ENCODE measurements at places on chromosomes 1 and 21.
A peak's percentile ranks its signal among the peaks of the same experiment; 100 is the strongest.

- H3K27me3 ChIP-seq, result no peaks in the 10 kb centered on the region
- H3K27ac ChIP-seq, result no peak overlapping the region
- no peak for DNase-seq
Measured at GRCh38 chr1:91784191-91784590, 101.8 kb downstream of the TGFBR3 start.

DNA sequence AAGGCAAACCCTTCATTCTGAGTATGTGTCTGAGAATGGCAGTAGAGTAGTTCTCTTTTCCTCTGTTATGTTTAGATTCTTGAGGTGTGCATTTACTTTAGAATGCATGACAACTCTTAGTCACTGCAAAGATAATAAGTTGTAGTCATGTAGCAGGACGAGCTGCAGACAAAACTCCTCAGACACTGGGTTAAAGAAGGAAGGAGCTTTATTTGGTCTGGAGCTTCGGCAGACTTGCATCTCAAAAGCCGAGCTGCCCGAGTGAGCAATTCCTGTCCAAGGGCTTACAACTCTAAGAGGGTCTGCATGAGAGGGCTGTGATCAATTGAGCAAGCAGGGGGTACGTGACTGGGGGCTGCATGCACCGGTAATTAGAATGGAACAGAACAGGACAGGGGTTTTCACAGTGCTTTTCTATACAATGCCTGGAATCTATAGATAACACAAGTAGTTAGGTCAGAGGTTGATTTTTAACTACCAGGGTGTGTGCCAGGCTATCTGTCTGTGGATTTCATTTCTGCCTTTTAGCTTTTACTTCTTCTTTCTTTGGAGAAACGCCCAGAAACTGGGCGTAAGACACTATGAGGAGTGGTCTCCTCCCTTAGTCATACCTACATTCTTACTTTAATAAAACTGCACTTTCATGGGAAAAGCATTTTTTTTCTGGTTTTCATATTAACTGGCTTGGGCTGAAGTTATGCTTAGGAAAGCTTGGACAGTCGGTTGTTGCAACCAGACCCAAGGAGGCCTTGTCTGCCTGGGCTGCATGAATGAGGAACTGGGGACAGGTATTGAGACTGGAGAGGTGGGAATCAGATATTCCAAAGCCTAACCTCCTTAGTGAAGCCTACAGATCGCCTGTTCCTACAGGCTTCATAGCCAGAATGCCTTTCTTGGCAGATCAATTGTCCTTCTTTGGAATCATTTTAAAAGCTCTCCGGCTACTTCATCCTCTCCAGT, 115.1 kb downstream of the RHOU start:
- H3K36me3 ChIP-seq, result no peaks in the 10 kb centered on the region
- peak overlapping the region; percentile 83 for H3K27ac ChIP-seq
- H3K4me1 ChIP-seq, result peaks cover 24% of the 10 kb centered on the region
- peak overlapping the region; percentile 4 for H3K4me3 ChIP-seq
- H3K27me3 ChIP-seq, result no peaks in the 10 kb centered on the region

DNA sequence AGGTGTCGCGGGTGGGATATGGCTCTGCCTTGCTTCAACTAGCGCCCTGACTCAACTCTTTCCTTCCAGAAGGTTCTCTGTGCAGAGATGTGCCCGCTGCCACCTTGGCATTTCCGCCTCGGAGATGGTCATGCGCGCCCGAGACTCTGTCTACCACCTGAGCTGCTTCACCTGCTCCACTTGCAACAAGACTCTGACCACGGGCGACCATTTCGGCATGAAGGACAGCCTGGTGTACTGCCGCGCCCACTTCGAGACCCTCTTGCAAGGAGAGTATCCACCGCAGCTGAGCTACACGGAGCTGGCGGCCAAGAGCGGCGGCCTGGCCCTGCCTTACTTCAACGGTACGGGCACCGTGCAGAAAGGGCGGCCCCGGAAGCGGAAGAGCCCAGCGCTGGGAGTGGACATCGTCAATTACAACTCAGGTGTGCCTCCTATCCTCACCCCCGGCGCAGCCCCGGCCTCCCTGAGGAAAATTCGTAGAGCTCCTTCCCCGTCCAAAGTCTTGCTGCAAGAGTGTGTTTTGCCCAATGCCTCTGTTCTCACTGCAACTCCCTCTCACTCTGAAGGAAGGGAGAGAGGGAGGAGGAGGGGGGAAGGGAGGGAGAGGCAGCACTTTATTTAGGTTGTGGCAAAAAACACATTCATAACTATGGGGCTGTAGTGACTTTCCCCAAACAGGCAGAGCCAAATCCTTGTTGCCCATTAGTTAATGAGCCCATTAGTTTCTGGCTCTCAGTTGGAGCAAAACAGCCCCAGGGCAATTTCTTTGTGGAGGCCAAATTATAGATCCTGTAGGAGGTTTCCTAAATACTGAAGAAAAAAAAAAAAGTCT, 4.3 kb downstream of the LHX9 start:
- no peaks in the 10 kb centered on the region for H3K36me3 ChIP-seq

- H3K4me1 ChIP-seq, result peaks cover 26% of the 10 kb centered on the region
- DNase-seq, result no peak
- H3K27ac ChIP-seq, result no peak overlapping the region
Measured at GRCh38 chr1:206713910-206714312, 29.2 kb downstream of the MAPKAPK2 start.

DNA sequence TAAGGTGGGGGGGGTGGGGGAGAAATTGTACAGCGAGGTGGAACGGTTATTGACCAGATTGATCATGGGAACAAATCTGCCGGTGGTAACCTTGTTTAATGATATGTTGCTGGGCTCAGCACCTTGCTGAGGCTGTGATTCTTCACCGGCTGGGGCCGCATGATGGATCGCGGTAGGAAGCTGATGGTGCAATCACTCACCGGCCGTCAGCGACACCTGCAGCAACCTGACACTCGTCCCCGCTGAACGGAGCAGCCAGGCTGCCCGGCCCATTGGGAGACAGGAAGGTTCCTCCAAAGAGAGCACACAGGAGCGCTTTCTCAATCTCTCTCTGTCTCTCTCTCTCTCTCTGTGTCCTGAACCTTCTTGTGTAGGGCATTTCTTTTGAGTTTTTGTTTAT, 128.5 kb upstream of the RRP15 start:
- peak; percentile 30 for DNase-seq
- peaks cover 17% of the 10 kb centered on the region for H3K4me1 ChIP-seq
- H3K36me3 ChIP-seq, result no peaks in the 10 kb centered on the region
- no peak overlapping the region for H3K4me3 ChIP-seq
- H3K27me3 ChIP-seq, result no peaks in the 10 kb centered on the region

DNA sequence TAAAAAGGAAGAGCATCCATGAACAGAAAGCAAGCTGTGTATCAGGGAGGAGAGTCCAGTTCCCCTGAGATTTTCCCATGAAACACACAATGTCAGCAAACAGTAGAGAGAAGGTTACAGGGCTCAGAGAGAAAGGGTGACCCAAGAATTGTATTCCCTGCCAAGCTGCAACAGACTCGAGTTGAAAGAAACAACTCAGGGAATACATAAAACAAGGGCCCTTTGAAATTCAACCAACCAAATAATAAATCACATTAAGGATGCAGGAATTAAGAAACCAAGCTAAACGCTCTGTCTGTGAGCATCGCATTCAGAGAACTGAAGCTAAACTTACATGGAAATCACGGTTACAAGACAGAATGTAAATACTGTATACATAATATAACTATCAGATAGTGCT, 20.2 kb downstream of the S100A16 start:
- no peaks in the 10 kb centered on the region for H3K27me3 ChIP-seq
- no peaks in the 10 kb centered on the region for H3K36me3 ChIP-seq
- H3K4me1 ChIP-seq, result no peaks in the 10 kb centered on the region
- H3K27ac ChIP-seq, result no peak overlapping the region
- no peak for DNase-seq

DNA sequence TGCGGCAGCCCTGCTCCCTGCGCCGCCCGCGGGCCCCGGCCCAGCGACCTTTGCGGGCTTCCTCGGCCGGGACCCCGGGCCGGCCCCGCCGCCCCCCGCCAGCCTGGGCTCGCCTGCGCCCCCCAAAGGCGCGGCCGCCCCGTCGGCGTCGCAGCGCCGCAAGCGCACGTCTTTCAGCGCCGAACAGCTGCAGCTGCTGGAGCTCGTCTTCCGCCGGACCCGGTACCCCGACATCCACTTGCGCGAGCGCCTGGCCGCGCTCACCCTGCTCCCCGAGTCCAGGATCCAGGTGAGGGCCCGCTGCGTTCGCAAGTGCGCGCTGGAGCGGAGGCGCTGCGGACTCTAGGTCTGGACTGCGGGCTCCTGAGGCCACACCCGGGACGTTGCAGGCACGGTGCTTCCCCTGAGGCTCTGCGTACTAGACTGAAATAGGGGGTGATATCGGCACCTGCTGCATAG, 351 bp downstream of the MIXL1 start:
- H3K36me3 ChIP-seq, result peaks cover 5% of the 10 kb centered on the region
- H3K27ac ChIP-seq, result no peak overlapping the region
- H3K4me3 ChIP-seq, result peak overlapping the region; percentile 83

DNA sequence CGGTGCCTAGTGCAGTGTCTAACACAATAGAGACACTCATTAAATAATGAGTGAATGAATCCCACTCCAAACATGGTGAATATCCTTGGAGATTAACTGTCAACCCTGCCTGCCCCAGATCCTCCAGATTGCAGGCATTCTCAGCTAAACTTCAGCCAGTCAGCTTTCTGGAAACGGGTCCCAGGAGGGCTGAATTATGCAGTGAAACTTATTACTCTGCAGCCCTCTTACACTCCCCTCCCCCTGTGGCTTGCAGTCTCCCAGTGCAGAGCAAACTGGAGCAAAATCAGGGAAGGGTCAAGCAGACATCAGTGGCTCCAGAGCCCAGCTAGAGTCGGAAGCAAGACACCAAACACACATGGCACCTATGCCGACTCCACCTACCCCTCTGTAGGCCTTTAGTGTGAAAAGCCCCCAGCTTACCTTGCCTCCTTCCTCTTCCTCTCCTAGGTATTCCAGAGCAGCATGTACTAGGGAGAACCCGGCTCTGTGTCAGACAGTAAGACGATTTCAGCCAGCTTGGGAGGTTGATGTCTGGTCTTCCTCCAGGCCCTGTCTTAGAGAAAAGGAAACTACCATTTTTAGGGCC, 6.5 kb upstream of the RGS16 start:
- no peaks in the 10 kb centered on the region for H3K36me3 ChIP-seq
- H3K4me3 ChIP-seq, result no peak overlapping the region
- H3K27me3 ChIP-seq, result peaks cover 81% of the 10 kb centered on the region
- H3K4me1 ChIP-seq, result peaks cover 6% of the 10 kb centered on the region
- no peak for DNase-seq

GRCh38 chr1:162172311-162173102, 103.0 kb downstream of the NOS1AP start:
- H3K4me1 ChIP-seq, result peaks cover 8% of the 10 kb centered on the region
- H3K27me3 ChIP-seq, result no peaks in the 10 kb centered on the region
- H3K27ac ChIP-seq, result no peak overlapping the region
- H3K4me3 ChIP-seq, result no peak overlapping the region
- DNase-seq, result no peak

DNA sequence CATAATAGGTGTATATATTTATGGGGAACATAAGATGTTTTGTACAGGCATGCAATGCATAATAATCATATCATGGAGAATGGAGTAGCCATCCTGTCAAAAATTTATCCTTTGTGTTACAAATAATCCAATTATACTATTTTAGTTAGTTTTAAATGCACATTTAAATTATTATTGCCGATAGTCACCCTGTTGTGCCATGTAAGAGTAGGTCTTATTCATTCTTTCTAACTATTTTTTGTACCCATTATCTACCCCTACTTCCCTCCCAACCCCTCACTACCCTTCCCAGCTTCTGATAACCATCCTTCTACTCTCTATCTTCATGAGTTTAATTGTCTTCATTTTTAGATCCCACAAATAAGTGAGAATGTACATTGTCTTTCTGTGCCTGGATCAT, 8.3 kb upstream of the VN1R5 start:
- H3K4me3 ChIP-seq, result no peak overlapping the region
- DNase-seq, result no peak
- H3K27me3 ChIP-seq, result no peaks in the 10 kb centered on the region
- no peak overlapping the region for H3K27ac ChIP-seq

GRCh38 chr1:21251773-21252471, 38.3 kb downstream of the ECE1 start:
- peak overlapping the region; percentile 99 for H3K27ac ChIP-seq
- H3K4me1 ChIP-seq, result peaks cover 35% of the 10 kb centered on the region

GRCh38 chr21:35265170-35265877, 216.2 kb upstream of the RUNX1 start:
- H3K27ac ChIP-seq, result no peak overlapping the region

DNA sequence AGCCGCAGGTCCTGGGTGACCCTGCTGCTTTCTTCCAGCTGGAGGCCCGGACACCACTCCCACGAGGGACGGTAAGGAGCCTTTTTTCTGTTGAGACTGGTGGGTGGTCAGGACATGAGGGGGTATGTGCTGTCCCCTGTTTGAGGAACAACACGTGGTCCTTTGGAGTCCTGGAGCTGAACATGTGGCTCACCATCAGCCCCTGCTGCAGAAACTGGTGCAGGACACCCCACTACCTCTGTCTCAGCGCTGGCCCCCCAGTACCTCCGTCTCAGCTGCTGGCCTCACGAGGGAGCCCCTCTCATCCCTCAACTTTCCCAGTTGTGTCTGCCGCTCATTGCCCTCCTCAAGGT, 34.7 kb downstream of the SLC19A1 start:
- DNase-seq, result no peak
- H3K4me3 ChIP-seq, result no peak overlapping the region
- H3K27me3 ChIP-seq, result no peaks in the 10 kb centered on the region
- H3K36me3 ChIP-seq, result peaks cover 20% of the 10 kb centered on the region
- peaks cover 5% of the 10 kb centered on the region for H3K4me1 ChIP-seq
- peak overlapping the region; percentile 45 for H3K27ac ChIP-seq

Data from progenitor cell of endocrine pancreas (in vitro differentiated cells).